CD8-positive, alpha-beta memory T cell (primary cell): ENCODE measurements at places on chromosomes 12 and 14. TPM values are rescaled to one million over a fixed set of nuclear protein-coding genes. Genes with fewer than 3 reads are reported as not detected.

DNA sequence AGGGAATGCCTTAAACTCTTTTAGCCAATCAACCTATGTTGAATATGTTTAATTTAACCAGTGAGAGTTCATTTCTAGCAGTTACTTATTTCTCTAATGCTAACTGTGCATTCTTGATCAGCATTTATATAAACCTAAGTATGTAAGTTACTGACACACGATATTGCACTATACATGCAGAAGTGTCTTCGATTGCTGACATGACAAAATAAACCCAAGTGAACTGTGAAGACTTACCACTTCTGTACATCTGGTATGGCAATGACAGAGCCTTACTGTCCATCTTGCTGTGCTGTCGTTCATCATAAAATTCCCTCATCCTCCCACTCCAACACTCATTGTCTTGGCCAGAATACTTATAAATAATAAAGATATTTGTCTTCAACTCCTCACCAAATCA is 131.8 kb downstream of the TSHR start:
- DNase-seq = no peak
- H3K27me3 ChIP-seq = no peaks in the 10 kb centered on the region
- H3K4me3 ChIP-seq = no peak overlapping the region
- H3K4me1 ChIP-seq = no peaks in the 10 kb centered on the region
- no peak overlapping the region for H3K27ac ChIP-seq

DNA sequence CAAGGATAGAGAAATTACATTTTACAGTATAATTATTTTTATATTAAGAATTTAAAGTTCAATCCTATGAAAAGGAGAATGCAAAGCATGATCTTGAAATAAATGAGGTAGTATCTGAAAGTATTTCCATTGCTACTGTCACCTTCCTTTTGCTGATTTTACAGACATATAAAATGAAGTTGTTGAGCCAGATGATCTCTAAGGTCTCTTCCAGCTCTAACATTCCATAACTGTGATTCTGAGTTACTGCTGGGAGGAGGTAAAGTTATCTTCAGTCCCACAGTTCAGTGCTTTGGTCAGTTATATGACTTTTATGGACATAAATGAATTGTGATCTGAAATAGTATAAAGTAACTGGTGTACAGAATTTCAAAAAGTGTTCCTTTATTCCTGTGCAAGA is 52.8 kb downstream of the SLC38A6 start:
- no peaks in the 10 kb centered on the region for H3K27me3 ChIP-seq
- no peaks in the 10 kb centered on the region for H3K36me3 ChIP-seq
- no peaks in the 10 kb centered on the region for H3K4me1 ChIP-seq
- DNase-seq = no peak
- no peak overlapping the region for H3K27ac ChIP-seq

DNA sequence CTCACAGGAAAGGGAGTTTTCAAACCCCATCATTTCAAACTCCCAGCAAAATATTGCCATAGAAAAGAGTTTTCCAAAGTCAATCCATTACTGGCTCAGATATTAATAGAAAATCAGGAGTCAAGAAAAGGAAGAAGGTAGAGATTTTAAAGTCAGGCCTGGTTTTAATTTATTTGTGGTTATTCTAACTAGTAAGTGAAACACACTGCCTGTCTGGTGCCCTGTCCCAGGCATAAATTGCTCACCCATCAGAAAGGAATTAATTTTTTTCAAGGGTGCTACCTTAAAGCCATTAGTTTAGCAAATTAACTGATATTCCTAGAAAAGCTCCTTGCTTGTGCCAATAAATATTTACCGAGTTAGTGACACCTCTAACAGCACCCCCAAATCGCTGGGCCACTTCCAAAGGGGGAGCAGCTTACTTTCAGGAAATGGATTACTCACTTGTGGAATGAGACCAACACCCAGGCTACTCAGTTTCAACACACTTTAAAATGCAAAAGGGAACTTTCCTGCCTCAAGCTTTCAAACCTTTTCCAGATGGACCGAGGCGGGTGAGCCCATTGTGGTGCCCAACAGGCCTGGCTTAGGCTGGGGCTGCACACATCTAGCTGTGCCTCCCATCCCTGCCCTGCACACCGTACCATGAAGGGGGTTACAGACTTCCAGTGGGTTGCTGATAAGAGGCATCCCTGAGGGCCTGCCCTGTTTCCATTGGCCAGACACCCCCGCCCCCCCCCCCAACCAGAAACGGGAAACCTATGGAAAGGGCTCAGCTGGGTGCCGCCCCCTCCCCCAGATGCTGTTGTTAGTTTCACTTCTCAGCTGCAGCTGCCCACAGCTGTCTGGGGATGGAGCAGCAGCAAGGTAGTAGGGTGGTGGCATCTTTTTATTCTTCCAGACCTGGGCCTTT is 117.2 kb downstream of the SAMD4A start:
- DNase-seq = no peak
- H3K27ac ChIP-seq = no peak overlapping the region
- H3K36me3 ChIP-seq = no peaks in the 10 kb centered on the region
- H3K27me3 ChIP-seq = peaks cover 5% of the 10 kb centered on the region

- H3K4me1 ChIP-seq = no peaks in the 10 kb centered on the region
- H3K4me3 ChIP-seq = no peak overlapping the region
- peaks cover 37% of the 10 kb centered on the region for H3K36me3 ChIP-seq
- DNase-seq = no peak
- H3K27ac ChIP-seq = no peak overlapping the region
These were observed 9.4 kb downstream of the ERP27 start for GRCh38 chr12:14928931-14929330.

DNA sequence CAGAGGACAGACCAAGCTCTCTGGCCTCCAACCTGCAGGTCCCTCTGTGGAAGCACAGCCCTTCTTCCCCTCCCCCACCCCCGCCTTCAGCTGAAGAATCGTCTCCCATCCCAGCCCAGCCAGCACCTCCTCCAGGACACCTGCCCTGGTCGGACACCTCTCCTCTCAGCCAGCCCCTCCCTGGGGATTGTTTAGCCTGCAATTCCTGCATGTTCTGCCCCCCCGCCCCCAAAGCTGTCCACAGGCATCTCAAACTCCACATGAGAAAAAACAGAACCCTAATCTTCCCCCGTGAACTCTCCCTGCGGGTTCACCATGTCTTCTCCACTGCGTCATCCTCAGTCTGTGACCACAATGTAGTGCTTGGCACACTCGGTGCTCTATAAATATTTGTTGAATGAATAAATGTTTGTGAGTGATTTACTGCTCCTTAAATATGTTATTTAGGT is 24.1 kb downstream of the PRIMA1 start:
- H3K4me1 ChIP-seq = no peaks in the 10 kb centered on the region
- H3K27ac ChIP-seq = no peak overlapping the region
- no peak overlapping the region for H3K4me3 ChIP-seq
- DNase-seq = no peak
- H3K27me3 ChIP-seq = no peaks in the 10 kb centered on the region

GRCh38 chr14:39339003-39339402 is 93.2 kb downstream of the FBXO33 start:
- peaks cover 7% of the 10 kb centered on the region for H3K36me3 ChIP-seq
- no peak overlapping the region for H3K27ac ChIP-seq
- DNase-seq = no peak
- H3K4me3 ChIP-seq = no peak overlapping the region
- no peaks in the 10 kb centered on the region for H3K27me3 ChIP-seq

- no peaks in the 10 kb centered on the region for H3K36me3 ChIP-seq
- no peak for DNase-seq
- no peaks in the 10 kb centered on the region for H3K4me1 ChIP-seq
- H3K27ac ChIP-seq = no peak overlapping the region
- H3K4me3 ChIP-seq = no peak overlapping the region
These were observed 47.7 kb downstream of the ATP6V1D start for GRCh38 chr14:67311868-67312267.

- no peak overlapping the region for H3K4me3 ChIP-seq
- no peaks in the 10 kb centered on the region for H3K27me3 ChIP-seq
- no peak for DNase-seq
- H3K4me1 ChIP-seq = peaks cover 4% of the 10 kb centered on the region
These were observed 19.8 kb downstream of the KDM2B start for GRCh38 chr12:121561009-121561395.

GRCh38 chr12:32252199-32253073 is 145.8 kb downstream of the BICD1 start:
- H3K4me3 ChIP-seq = no peak overlapping the region
- H3K27me3 ChIP-seq = no peaks in the 10 kb centered on the region
- no peak overlapping the region for H3K27ac ChIP-seq
- no peak for DNase-seq
- no peaks in the 10 kb centered on the region for H3K36me3 ChIP-seq

GRCh38 chr14:100111931-100112704 is 46.9 kb downstream of the EVL start:
- H3K4me3 ChIP-seq = no peak overlapping the region
- H3K4me1 ChIP-seq = peaks cover 31% of the 10 kb centered on the region
- no peaks in the 10 kb centered on the region for H3K27me3 ChIP-seq
- peaks cover 88% of the 10 kb centered on the region for H3K36me3 ChIP-seq
- no peak for DNase-seq

DNA sequence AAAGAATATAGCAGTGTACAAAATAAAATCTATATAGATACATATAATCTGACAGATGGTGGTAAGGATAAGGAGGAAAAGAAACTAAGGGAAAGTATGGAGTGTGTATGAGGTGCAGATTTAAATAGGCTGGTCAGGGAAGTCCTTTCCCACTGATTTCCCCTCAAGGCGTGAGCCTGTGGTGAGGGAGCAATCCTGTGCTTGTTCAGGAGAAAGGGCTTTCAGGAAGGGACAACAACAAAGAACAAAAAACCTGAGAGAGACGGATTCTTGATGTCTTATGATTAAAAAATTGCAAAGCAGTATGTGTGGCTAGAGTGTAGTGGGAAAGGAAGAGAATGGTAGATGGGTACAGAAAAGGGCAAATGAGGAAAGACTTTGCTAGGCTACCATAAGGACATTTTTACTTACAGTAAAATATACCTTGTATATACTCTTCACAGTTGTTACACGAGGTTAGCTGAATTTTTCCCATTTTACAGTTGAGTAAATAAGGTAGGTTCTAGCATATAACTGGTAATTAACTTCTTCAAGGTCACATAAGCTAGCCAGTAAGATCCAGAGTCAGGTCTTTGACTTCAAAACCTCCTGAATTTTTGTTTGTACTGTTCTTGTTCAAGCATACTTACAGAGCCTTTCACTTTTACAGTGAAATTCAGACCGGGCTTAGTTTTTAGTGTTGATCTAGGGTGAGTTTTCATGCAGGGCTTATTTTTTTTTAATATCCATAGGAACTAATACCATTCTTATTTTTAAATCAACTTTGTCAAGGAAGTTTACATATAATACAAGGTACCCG is 15.6 kb downstream of the CNOT2 start:
- peaks cover 43% of the 10 kb centered on the region for H3K4me1 ChIP-seq
- H3K27me3 ChIP-seq = no peaks in the 10 kb centered on the region

GRCh38 chr12:60421741-60422140 is 825.9 kb downstream of the SLC16A7 start:
- no peaks in the 10 kb centered on the region for H3K36me3 ChIP-seq
- no peaks in the 10 kb centered on the region for H3K27me3 ChIP-seq
- H3K27ac ChIP-seq = no peak overlapping the region
- no peak for DNase-seq

DNA sequence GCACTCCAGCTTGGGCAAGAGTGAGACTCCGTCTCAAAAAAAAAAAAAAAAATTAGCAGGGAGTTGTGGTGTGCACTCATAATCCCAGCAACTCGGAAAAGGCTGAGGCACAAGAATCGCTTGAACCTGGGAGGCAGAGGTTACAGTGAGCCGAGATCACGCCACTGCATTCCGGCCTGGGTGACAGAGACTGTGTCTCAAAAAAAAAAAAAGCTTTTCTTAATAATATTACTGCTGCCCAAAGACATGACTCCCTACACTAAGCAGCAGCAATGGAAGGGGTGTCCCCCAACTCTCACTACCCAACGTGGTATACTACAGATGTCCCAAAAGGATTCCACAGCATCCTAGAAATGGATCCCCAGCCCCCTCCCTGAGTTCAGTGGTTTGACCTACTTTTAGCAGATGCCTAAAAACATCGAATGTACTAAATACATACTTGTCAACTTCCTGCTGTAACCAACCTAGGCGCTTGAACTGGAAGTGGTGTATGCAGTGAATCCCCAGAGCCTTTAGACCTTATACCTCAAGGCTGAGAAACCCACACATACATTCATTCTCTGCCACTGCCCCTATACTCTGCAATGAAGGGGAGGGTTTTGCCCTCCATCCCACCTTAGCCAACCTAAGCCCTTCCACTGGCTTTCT is 8.5 kb upstream of the FKBP11 start:
- DNase-seq = peak; percentile 39
- peak overlapping the region; percentile 27 for H3K27ac ChIP-seq
- peak overlapping the region; percentile 7 for H3K4me3 ChIP-seq
- no peaks in the 10 kb centered on the region for H3K27me3 ChIP-seq
- peaks cover 33% of the 10 kb centered on the region for H3K4me1 ChIP-seq

GRCh38 chr14:73757876-73758391 is 43.8 kb upstream of the PNMA1 start:
- no peaks in the 10 kb centered on the region for H3K27me3 ChIP-seq
- H3K4me1 ChIP-seq = peaks cover 83% of the 10 kb centered on the region
- peak overlapping the region; percentile 73 for H3K4me3 ChIP-seq

GRCh38 chr12:94167071-94167755 is 18.8 kb downstream of the PLXNC1 start:
- no peaks in the 10 kb centered on the region for H3K27me3 ChIP-seq
- H3K4me1 ChIP-seq = peaks cover 8% of the 10 kb centered on the region
- H3K4me3 ChIP-seq = no peak overlapping the region
- H3K27ac ChIP-seq = no peak overlapping the region

GRCh38 chr12:106954462-106955376 is 988 bp upstream of the TMEM263 start:
- peak; percentile 58 for DNase-seq
- H3K27me3 ChIP-seq = no peaks in the 10 kb centered on the region
- H3K4me3 ChIP-seq = peak overlapping the region; percentile 88
- peaks cover 17% of the 10 kb centered on the region for H3K4me1 ChIP-seq

GRCh38 chr12:120076651-120077050 is 39.9 kb downstream of the RAB35 start:
- peaks cover 13% of the 10 kb centered on the region for H3K36me3 ChIP-seq
- no peak overlapping the region for H3K27ac ChIP-seq

- no peak overlapping the region for H3K27ac ChIP-seq
- H3K36me3 ChIP-seq = no peaks in the 10 kb centered on the region
- H3K27me3 ChIP-seq = no peaks in the 10 kb centered on the region
- H3K4me1 ChIP-seq = no peaks in the 10 kb centered on the region
- no peak overlapping the region for H3K4me3 ChIP-seq
- no peak for DNase-seq
These were observed 73.0 kb downstream of the DNAI7 start for GRCh38 chr12:25121916-25122315.

AMN gene
- total RNA-seq = 0.66 TPM

FERMT2 gene
- total RNA-seq = 0.93 TPM

TRIM9 gene
- 0.85 TPM for total RNA-seq

CKB gene
- 1.5 TPM for total RNA-seq

PARP2 gene
- total RNA-seq = 35.0 TPM

TOMM20L gene
- 0.37 TPM for total RNA-seq

SLCO1C1 gene
- not detected for total RNA-seq

TMEM229B gene
- 4.4 TPM for total RNA-seq

GALNT8 gene
- 0.20 TPM for total RNA-seq

PLD4 gene
- 0.04 TPM for total RNA-seq

SPPL3 gene
- 34.9 TPM for total RNA-seq

KCNH5 gene
- not detected for total RNA-seq
